Thymus (tissue), 14 donors: ENCODE measurements at places on chromosomes 7 and 10. TPM values are rescaled to one million over a fixed set of nuclear protein-coding genes. Genes with fewer than 3 reads are reported as not detected.

SLC18A3 gene
- total RNA-seq = not detected

DNA sequence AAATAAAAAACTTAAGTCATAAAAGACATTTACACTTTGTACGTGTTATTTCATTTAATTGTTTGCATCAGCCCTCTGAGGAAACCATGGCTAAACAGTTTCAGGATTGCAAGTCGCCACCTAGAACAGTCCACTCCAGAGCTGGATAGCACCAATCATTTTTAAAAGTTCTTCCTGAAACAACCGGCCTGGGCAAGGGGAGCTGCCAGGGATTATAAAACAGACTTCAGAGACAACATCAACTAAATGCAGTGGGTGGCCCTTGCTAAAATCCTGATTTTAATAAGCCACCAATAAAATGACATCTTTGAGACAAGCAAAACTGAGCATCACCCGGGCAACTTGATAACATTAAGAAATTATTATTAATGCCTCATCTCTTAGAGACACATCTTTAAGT lies 13.5 kb downstream of the DLG5 start:
- H3K27me3 ChIP-seq = no peaks in the 10 kb centered on the region
- no peaks in the 10 kb centered on the region for H3K36me3 ChIP-seq
- no peak overlapping the region for H3K27ac ChIP-seq
- H3K4me3 ChIP-seq = no peak overlapping the region

GRCh38 chr10:11022213-11022612 lies 4.5 kb downstream of the CELF2 start:
- H3K4me3 ChIP-seq = no peak overlapping the region
- peaks cover 29% of the 10 kb centered on the region for H3K27me3 ChIP-seq
- no peak for DNase-seq
- no peaks in the 10 kb centered on the region for H3K36me3 ChIP-seq
- H3K27ac ChIP-seq = no peak overlapping the region

- no peaks in the 10 kb centered on the region for H3K27me3 ChIP-seq
- no peak overlapping the region for H3K27ac ChIP-seq
- H3K36me3 ChIP-seq = no peaks in the 10 kb centered on the region
- DNase-seq = no peak
- H3K4me1 ChIP-seq = no peaks in the 10 kb centered on the region
- no peak overlapping the region for H3K4me3 ChIP-seq
Observed at GRCh38 chr10:58778966-58779365, 266.3 kb downstream of the BICC1 start.

GRCh38 chr7:17907014-17907413 lies 33.3 kb downstream of the SNX13 start:
- no peak overlapping the region for H3K4me3 ChIP-seq
- no peaks in the 10 kb centered on the region for H3K4me1 ChIP-seq
- H3K36me3 ChIP-seq = no peaks in the 10 kb centered on the region
- DNase-seq = no peak
- H3K27ac ChIP-seq = no peak overlapping the region
- no peaks in the 10 kb centered on the region for H3K27me3 ChIP-seq

- no peak for DNase-seq
- H3K27me3 ChIP-seq = no peaks in the 10 kb centered on the region
- no peaks in the 10 kb centered on the region for H3K4me1 ChIP-seq
- no peaks in the 10 kb centered on the region for H3K36me3 ChIP-seq
- no peak overlapping the region for H3K27ac ChIP-seq
Observed at GRCh38 chr10:88028654-88029053, 165.2 kb downstream of the PTEN start.
